ENCODE measurements at places on chromosomes 5 and 9.

DNA sequence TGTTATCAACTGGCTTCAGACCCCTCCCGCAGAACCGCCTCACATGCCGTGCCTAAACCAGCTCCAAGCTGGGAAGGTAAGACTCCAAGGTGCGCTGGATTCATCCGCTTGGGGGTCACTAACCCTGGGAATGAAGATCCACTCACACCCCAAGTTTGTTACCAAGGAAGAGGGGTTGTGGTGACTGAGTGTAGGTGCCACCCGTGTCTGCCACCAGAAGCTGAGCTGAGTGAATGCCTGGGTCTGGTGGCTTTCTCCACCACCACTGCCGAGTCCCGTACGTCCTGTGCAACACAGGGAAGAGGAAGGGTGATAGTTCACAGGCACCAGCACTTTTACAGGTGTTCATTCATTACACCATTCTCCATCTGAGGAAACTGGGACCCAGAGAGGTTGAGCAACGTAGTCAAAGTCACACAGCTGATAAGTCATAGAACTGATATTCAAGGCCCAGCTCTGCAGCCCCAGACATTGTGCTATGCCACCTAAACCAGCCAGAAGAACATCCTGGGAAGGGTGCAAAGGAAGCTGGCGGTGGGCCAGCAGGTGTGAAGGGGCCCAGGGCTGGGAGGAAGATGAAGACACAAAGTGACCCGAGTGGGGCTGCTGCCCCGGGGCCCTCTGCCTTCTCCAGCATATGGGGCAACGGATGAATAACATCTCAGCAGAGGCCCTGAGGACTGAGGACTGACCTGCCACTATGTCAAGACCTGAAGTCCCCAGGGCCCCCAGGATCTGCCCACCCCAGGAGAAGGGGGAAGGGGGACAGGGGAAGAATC, 70.9 kb upstream of the PPP1R26 start:
- H3K27ac ChIP-seq: no peak overlapping the region
- H3K36me3 ChIP-seq: no peaks in the 10 kb centered on the region

GRCh38 chr9:33186457-33187168, 19.5 kb upstream of the B4GALT1 start:
- no peaks in the 10 kb centered on the region for H3K4me1 ChIP-seq
- H3K36me3 ChIP-seq: no peaks in the 10 kb centered on the region
- H3K27me3 ChIP-seq: peaks cover 53% of the 10 kb centered on the region
- H3K4me3 ChIP-seq: no peak overlapping the region
- no peak overlapping the region for H3K27ac ChIP-seq
- no peak for DNase-seq

DNA sequence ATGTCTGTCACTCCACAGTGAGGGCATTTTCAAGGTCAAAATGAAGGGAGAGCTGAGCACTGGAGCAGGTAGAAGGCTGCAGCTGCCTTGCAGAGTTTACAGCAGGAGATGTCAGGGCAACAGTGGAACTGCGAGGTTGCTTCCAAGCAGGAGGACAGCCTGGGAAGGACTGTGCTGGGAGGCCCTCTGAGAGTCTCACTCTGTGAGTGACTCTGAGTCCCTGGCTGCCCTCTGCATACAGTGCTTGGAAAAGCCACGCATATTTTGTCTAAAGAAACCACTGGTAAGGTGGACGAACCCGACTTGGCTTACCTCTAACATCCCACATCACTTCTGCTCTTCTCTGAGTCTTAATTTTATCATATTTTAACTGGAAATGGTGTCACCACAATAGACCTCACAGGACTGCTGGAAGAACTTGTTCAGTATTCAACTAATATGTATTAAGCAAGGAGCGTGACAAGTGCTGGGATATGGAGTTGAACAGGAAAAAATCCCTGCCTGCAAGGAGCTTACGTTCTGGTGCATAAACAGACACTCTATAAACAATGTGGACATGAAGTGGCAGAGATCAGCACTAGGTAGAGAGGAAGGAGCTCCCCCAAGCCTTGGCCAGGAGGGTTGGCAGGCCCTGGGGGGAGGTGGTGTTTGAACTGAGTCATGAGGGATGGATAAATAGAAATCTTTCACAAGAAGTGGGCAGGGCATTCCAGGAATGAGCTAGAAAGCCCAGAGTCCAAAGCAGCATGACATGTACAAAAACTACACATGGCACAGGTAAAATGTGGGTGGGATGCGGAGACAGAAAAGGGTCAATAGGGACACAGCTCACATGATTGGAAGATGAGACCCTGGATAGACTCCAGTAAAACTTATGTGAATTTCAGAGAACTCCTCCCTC, 64.0 kb upstream of the FOXE1 start:
- no peak for DNase-seq
- no peaks in the 10 kb centered on the region for H3K36me3 ChIP-seq
- no peak overlapping the region for H3K27ac ChIP-seq
- H3K4me1 ChIP-seq: no peaks in the 10 kb centered on the region
- H3K27me3 ChIP-seq: peaks cover 32% of the 10 kb centered on the region

DNA sequence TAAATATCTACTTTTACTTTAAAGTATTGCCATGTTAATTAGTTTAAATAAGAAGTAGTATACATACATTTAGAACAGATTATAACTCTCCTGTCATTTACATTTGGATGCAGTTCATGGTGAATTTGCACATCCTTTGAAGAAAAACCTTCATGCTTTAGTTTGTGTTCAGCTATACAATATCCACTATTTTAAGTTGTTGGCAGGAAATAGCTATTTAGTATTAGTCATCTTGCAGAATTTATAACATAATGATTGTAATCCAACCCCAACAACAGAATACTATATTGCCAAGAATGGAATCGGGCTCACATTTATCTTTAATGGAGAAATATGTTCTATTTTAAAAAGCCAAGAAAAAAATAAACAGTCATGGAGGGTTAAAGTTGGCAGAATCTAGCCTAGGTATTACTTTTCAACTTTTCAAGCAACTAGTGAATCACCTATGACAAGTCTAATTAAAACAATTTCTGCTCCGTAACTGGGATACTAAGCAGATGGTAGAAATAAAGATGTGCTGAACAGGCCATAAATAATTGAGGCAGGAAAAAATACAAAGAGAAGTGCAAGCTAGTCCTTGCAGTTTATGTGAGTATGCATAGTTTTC, 1170.6 kb upstream of the NUDT12 start:
- no peak for DNase-seq
- no peak overlapping the region for H3K4me3 ChIP-seq
- no peaks in the 10 kb centered on the region for H3K36me3 ChIP-seq

GRCh38 chr5:119945691-119946090, 316.3 kb downstream of the FAM170A start:
- no peaks in the 10 kb centered on the region for H3K4me1 ChIP-seq
- H3K27me3 ChIP-seq: no peaks in the 10 kb centered on the region
- H3K4me3 ChIP-seq: no peak overlapping the region
- DNase-seq: no peak

GRCh38 chr9:20988671-20989315, 42.6 kb downstream of the HACD4 start:
- no peaks in the 10 kb centered on the region for H3K4me1 ChIP-seq
- H3K27me3 ChIP-seq: no peaks in the 10 kb centered on the region

- H3K27ac ChIP-seq: no peak overlapping the region
- no peaks in the 10 kb centered on the region for H3K27me3 ChIP-seq
- no peak for DNase-seq
Measured at GRCh38 chr5:145983446-145983845, 47.1 kb downstream of the SH3RF2 start.

DNA sequence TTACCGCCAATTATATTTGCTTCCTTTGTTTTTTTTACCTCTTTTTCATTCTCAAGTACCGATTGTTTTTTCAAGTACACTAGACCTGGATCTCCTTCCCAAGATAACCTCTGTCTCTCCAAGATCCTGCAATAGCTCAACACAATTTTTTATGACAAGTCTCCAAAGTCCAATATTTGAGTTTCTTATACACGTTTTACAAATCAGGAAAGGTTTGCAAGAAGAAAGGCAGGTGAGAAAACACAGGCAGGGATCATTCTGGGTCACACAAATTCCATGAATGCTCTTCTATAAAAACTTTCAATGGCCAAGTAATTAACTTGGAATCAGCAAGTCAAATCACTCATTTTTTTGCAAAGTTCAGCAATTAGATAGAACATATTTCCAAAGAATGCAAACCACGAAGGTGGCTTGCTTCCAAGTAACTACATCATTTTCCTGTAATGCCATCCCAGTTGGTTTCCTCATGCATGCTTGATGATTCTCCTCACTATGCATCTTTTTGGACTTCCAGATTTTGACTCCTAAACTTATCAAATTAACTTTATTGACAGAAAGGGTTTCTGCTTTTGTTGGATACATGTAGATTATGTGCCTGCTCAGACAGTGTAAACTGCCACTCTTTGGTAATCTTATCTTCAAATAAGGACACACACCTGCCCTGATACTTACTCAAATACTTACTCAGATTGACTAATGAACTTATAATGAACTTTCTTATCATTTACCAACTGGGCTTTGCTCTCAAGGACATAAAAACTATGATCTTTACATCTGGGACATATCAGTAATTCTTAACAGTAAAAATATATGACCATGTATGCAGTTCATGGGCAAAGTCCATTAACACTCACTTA, 24.7 kb upstream of the IFNE start:
- no peak overlapping the region for H3K4me3 ChIP-seq
- no peaks in the 10 kb centered on the region for H3K36me3 ChIP-seq
- peaks cover 5% of the 10 kb centered on the region for H3K4me1 ChIP-seq
- no peak for DNase-seq
- H3K27ac ChIP-seq: no peak overlapping the region

DNA sequence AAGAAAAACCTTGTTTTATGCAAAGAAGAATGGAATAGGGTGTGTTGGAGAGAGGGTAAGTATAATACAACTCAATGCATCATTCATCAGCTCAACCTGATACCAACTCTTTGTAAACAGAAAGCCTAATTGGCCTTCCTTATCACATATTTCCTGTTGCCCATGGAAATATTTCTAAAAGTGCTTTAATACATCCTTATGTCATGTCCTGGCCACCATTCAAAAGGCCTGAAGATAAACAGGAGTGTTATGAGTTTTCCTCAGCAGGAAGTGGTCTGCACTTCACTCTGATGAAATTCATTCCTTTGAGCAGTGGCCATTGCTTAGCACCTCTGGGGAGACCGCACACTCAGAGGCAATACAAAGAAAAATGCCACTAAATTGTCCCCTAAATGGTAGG, 511.2 kb downstream of the SEMA5A start:
- no peaks in the 10 kb centered on the region for H3K27me3 ChIP-seq
- H3K4me3 ChIP-seq: no peak overlapping the region
- H3K36me3 ChIP-seq: no peaks in the 10 kb centered on the region
- no peaks in the 10 kb centered on the region for H3K4me1 ChIP-seq
- H3K27ac ChIP-seq: no peak overlapping the region
- DNase-seq: no peak

- DNase-seq: no peak
- no peak overlapping the region for H3K27ac ChIP-seq
- no peak overlapping the region for H3K4me3 ChIP-seq
- peaks cover 11% of the 10 kb centered on the region for H3K27me3 ChIP-seq
- no peaks in the 10 kb centered on the region for H3K36me3 ChIP-seq
Measured at GRCh38 chr5:137833463-137833862, 34.2 kb upstream of the MYOT start.

- H3K27ac ChIP-seq: no peak overlapping the region
- peaks cover 70% of the 10 kb centered on the region for H3K4me1 ChIP-seq
- peaks cover 6% of the 10 kb centered on the region for H3K27me3 ChIP-seq
- no peak overlapping the region for H3K4me3 ChIP-seq
- peaks cover 2% of the 10 kb centered on the region for H3K36me3 ChIP-seq
Measured at GRCh38 chr5:157164521-157164920, 1.5 kb downstream of the GARIN3 start.

GRCh38 chr9:5510360-5510931, at the start of gene PDCD1LG2:
Gene PDCD1LG2 (plus strand): TSS chr9:5510531. CDS start chr9:5522547, 12,016 bp downstream.
- H3K36me3 ChIP-seq: peaks cover 7% of the 10 kb centered on the region
- peak within 1 kb of the TSS; percentile 95 for H3K27ac ChIP-seq
- no peaks in the 10 kb centered on the region for H3K27me3 ChIP-seq
- DNase-seq: peak; percentile 53

GRCh38 chr5:43044181-43044914, 4.2 kb upstream of the ANXA2R start:
- no peak for DNase-seq
- peaks cover 23% of the 10 kb centered on the region for H3K36me3 ChIP-seq
- peak overlapping the region; percentile 33 for H3K27ac ChIP-seq
- no peak overlapping the region for H3K4me3 ChIP-seq

GRCh38 chr5:135304352-135305221, 94.4 kb downstream of the MACROH2A1 start:
- H3K27ac ChIP-seq: no peak overlapping the region
- H3K4me1 ChIP-seq: peaks cover 47% of the 10 kb centered on the region
- H3K4me3 ChIP-seq: no peak overlapping the region
- no peaks in the 10 kb centered on the region for H3K36me3 ChIP-seq
- peaks cover 25% of the 10 kb centered on the region for H3K27me3 ChIP-seq
- DNase-seq: no peak

DNA sequence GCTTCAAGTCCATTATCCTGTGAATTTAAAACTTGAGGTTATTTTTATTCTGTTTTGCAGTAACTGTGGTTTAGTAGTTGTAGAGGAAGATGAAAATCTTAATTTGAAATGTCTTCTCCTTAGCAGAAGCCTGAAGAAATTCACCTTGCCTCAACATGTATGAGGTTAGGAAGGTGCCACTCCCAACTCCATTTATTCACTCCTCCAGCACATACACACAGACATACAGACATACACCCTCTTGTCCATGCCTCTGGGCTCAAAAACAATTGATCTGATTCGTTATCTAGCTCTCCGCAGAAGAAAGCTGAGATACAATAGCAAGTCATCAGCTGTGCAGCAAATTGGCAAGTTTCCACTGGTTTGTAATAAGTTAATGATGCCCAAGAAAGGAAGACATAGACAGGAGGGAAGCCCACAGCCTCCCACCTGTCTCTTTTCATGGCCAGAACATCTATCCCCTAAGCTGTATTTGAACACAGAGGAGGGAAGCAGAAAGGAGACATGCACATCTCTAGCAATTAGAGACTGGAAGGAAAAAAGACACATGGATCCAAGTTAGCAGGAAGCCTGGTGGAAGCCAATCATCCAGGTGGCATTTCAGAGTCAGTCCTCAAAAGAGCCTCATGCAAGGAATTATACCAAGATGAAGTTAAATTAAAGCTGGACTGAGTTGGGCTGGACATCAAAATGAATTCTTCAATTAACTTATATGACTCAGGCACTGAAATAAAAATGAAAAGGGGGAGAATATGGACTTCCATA, 257.9 kb downstream of the ASTN2 start:
- no peaks in the 10 kb centered on the region for H3K36me3 ChIP-seq
- no peaks in the 10 kb centered on the region for H3K4me1 ChIP-seq
- no peak overlapping the region for H3K27ac ChIP-seq
- DNase-seq: no peak
- no peaks in the 10 kb centered on the region for H3K27me3 ChIP-seq
